Central memory CD4-positive, alpha-beta T cell (primary cell): ENCODE measurements at places on chromosomes 12 and 14.
A peak's percentile ranks its signal among the peaks of the same experiment; 100 is the strongest.

DNA sequence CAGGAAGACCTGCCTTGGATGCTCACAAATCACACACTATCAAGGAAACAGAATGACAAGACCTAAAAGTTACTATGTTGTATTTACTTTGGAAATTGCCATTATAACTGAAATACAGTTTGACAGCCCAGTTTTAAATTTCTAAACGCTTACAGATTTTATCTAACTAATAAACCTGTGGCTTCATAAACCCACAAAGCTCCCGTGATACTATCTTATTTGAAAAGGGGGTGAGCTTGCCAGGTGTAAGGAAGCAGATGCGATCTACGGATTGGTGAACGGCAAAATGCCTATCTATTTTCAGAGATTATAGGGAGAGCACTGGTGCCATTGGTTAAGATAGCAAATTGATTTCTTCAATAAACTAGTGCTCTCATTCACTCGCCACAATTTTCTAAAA is 485.5 kb downstream of the BCAT1 start:
- DNase-seq = no peak

DNA sequence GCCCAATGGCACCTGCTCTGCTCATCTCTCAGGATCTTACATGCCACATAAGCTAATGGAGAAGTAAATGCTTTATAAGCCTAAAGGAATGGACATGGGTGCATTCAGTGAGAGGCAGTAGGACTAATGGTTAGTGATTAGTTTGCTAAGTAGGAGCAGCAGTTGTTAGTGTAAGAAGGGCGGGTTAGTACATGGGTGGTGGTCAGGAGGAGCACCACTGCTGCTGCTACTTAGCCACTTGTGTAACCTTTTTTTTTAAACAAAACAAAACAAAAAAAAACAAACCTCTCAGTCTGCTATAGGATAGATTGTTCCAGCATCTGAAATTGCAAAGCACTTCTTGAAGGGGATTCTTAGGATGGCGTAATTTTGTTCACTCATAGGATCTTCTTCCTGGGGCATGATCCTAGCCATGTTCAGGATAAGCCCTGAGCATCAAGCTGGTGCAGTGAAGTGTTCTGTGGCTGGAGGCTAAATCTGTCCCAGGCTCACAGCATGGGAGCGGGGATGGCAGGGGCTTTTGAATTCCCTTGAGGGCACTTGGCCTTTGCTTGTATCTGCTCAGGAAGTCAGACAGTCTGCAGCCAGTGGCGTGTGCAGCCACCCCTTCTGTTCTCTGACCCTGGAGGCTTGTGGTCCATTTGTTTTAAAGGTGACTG is 63.6 kb downstream of the CHST11 start:
- no peak for DNase-seq

DNA sequence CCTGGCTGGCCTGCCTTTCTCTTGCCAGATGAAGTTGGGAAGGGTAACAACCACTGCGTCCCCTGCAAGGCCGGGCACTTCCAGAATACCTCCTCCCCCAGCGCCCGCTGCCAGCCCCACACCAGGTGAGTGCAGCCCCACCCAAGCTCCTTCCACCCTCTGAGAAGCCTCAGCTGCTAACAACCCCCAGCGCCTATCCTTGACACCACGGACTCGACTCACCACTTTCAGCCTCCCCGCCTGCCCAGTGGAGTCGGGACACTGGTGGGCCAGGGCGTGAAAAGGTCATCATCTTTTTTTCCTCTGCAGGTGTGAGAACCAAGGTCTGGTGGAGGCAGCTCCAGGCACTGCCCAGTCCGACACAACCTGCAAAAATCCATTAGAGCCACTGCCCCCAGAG is 2.1 kb downstream of the LTBR start:
- no peak for DNase-seq

- DNase-seq = peak; percentile 58
Measured at GRCh38 chr12:106223485-106224354, 24.1 kb downstream of the CKAP4 start.

DNA sequence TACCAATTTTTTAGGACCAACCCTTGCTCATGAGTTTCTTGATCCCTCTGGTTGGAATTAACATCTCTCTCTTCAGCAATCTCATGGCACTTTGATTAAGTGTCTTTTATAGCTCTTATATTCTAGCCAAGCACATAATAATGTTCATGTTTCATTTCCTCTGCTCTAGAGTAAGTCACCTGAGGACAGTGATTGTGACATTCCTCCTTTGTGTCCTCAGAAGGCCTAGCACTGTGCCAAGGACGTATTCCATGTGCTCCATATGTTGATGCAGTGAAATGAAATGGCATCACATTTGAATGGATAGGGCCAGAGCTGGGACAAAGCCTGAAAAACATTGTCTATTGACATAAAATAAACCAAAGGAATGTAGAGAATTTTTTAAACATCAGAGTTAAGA is 322.8 kb upstream of the PRICKLE1 start:
- DNase-seq = no peak

- DNase-seq = no peak
Measured at GRCh38 chr12:2805143-2805520, 7.3 kb upstream of the ITFG2 start.

GRCh38 chr14:81831128-81831820 is 297.6 kb upstream of the SEL1L start:
- no peak for DNase-seq

DNA sequence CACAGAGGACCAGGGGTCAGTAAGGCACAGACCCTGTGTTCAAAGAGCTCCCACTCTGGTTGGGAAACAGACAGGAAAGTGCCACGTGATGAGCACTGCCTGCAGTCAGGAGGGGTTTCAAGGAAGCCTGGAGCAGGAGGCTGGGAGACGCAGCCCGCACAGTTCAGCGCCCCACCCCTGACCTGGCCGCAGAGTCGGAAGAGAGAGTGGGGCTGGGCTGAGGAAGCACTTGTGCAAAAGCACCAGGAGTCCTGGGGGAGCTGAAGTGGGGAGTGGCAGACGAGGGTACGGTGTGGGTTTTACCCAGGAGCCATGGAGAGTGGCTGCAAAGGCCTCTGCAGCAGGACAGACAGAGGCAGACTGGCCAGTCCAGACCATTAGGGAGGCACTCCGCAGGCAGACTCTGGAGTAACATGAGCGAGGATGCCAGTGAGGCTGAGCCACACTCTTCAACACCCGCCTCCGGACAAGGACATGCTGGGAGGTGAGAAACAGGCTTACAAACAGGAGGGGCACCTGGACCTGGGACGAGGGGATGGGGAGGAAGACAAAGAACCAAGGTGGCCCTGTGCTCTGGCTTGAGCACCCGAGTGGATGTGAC is 85.7 kb upstream of the GPR68 start:
- DNase-seq = no peak

GRCh38 chr12:68800294-68800693 is 7.7 kb upstream of the MDM2 start:
- DNase-seq = no peak

DNA sequence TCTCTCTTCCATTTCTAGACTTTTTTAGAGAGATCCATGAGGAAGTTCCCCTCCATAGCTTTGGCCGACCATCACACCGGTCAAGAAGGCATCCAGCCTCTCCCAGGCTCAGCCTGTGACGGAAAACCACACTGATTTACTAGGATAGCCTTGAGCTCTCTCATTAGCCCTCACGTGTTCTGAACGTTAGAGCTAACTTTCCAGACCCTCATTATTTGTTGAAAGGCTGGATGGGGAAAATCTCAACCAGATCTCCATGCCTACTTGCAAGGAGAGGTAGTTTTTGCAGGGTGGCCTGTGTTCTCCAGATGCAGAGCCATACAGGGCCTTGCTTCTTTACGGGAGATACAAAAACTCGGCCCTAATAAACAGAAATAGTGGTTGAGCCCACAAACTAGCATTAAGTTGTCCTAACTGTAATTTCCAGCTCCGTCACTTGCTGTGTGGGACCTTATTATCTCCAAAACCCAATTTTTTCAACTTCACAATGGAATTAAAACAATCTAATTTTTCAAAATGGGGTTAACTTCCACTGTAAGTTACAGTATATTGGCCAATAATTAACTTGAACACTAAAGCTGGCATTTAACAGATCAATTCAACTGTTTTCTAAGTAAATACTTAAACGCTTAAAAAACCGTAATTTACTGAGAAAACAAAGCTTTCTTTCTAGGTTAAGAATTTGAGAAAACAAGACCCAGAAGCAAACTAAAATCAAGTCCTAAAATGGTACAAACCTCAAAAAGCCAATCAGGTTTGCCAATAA is 65.3 kb downstream of the KLHL28 start:
- DNase-seq = no peak

- DNase-seq = no peak
Measured at GRCh38 chr12:82862876-82863649, 176.4 kb downstream of the TMTC2 start.

DNA sequence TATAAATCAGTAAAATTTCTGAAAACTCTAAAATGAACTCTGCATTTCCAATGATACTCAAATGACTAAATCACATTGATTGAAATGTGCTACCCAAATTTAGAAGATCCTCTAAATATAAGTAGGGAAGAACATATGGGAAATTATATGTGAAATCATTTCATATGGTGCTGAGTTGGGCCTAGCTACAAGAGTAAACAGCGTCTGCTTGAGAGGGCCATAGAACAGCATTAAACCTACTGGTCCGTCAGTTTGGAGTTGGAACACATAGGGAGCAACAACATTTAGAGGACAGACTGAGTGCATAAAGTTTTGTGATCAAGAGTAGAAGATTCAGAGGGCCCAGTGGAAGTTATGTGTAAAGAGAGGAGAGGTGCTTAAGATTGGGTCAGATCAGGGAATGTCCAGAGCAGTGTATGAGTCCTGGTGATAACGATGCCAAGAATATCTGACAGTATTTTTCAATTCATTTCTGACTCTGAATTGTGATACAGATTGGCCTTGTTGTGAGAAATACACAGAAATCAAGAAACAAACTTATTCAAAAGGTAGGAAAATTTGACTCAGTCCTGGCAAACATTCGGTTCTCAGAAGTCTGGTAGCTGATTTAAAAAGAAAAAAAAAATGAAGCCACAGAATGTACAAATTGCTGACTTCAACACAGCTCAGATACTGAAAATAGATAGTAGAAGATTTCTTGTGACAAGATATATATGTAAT is 362.2 kb downstream of the CCDC91 start:
- no peak for DNase-seq

GRCh38 chr14:83473416-83474235 is 1940.0 kb upstream of the SEL1L start:
- DNase-seq = no peak

DNA sequence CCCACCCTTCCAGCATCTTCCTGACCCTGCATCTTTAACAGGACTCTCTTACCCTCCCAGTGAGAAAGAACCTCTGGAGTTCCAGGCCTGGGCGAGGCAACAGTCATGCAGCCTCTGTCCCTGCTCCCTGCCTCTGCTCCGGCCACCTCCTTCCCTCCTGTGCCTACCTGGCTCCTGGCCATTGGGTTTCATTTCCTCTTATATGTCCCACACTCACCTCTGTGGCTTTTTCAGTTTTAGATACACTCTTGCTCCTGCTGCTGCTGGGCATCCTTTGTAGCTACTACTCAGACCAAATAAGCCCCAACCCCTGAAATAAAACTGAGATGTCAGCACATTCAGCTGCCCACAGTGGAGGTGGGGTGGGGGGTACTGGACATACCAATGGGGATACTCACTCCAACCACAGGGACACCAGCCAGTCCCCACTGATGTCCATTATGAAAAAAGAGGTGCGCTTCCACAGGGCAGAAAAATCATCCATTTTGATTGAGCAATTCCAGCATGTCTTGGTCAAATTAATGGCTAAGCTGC is 99.1 kb upstream of the NRXN3 start:
- no peak for DNase-seq

- no peak for DNase-seq
Measured at GRCh38 chr12:85029456-85029855, 6.6 kb downstream of the TSPAN19 start.

DNA sequence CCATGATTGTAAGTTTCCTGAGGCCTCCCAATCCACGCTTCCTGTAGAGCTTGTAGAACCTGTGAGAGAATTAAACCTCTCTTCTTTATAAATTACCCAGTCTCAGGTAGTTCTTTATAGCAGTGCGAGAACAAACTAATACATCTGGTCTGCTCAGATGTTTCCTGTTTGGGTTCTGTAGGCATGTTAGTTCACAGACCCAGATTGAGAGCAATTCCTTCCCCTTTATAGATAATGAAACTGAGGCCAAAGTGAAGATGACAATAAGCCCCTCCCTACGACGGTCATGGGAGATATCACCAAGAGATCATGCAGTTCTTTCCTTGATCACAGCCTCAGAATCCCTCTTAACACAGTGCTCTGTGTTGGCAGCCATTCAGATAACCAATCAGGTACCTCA is 76.5 kb upstream of the CLMN start:
- no peak for DNase-seq

DNA sequence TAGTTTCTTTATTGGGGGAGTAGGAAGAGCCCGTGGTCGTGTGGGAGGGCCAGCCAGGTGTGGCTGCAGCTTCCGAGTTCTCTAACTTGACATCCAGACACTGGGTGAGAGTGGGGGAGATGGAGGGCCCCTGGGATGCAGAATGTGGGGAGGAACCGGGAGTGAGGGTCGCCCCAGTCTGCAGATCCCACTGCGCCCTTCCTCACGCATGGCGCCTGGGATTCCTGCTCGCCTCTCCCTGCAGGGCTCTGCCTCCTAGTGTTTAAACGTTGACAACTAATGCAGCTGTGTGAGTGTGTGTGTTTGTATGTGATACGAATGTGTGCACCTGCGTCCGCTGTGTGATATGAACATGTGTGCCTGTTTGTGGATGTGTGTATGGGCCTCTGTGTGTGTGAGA is 34.6 kb downstream of the FZD10 start:
- no peak for DNase-seq

DNA sequence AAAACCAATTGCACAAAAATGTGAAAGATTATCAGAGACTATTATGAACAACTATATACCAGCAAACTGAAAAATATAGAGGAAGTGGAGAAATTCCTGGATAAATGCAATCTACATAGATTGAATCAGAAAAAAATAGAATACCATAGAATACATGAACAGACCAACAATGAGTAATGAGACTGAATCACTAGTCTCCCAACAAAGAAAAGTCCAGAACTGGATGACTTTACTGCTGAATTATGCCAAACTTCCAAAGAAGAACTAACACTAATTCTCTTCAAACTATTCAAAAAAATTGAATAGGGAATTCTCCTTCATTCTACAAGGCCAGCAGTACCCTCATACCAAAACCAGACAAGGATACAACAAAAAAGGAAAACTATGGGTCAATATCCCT is 60.6 kb downstream of the GUCY2C start:
- no peak for DNase-seq
